Stimulated activated CD8-positive, alpha-beta memory T cell treated with anti-CD3 and anti-CD28 coated beads, Interleukin-15, amount 100 ng/mL, for 4 hours (primary cell): ENCODE measurements at places on chromosomes 2 and 18.

- DNase-seq, result peak; percentile 42
These were observed 65.8 kb downstream of the RBMS1 start for GRCh38 chr2:160427629-160428404.

DNA sequence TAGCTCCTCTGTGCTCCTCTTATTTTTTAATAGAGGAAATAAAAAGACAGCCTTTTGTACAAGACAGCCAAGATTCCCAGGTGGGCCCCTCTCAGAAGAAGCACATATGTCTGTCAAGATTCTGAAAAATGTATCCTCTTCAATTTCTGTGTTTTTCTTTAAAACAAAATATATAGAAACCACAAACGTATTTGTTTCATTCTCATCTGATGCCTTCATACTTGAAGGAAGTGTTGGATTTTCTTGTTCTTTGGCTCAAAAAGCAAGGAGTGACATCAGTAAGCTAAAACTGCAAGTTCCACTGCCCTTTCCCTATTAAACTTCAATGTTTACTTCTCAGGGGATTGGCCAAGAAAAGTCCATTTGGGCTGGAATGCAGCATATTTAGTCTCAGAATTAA lies 193.8 kb upstream of the OSR1 start:
- DNase-seq, result no peak

DNA sequence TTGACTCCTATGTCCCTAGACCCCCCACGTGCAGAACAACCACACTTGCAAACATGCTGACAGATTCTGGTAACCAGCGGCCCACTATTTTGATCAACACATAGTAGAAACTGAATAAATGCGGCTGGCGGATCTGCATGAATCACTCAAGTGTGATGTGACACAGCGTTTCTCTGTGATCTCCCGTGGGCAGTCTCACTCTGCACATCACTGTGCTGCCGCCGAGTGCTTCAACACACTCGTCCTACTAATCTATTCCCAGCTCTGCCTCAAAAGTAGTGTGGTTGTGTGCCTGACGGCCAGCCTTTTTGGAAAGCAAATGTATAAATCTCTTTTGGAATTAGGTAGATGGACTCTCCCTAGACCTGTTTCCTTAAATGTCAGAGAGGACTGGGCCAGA lies 37.3 kb upstream of the TMEM182 start:
- no peak for DNase-seq

GRCh38 chr2:230648356-230648755 lies 64.3 kb upstream of the CAB39 start:
- DNase-seq, result no peak

- no peak for DNase-seq
These were observed 15.9 kb upstream of the IGFBP2 start for GRCh38 chr2:216617159-216617815.

DNA sequence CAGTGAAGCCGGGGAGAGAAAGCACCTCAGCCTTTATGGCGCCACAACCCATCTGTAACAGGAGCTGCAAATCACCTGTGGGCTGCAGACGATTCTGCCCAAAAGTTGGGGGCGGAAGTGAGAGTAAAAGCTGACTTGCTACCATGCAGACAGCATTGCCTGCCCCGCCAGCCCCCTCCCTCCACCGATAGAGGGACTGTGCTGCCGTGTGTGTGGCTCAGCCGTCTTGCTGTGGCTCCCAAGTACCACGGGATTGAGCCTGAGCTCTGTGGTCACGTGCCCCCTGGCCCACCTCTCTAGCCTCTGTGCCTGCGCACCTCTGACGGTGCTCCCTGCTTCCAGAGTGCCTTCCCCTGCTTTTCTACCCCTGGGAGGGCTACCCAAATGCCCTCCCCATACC lies 79.6 kb downstream of the GLI2 start:
- DNase-seq, result no peak

DNA sequence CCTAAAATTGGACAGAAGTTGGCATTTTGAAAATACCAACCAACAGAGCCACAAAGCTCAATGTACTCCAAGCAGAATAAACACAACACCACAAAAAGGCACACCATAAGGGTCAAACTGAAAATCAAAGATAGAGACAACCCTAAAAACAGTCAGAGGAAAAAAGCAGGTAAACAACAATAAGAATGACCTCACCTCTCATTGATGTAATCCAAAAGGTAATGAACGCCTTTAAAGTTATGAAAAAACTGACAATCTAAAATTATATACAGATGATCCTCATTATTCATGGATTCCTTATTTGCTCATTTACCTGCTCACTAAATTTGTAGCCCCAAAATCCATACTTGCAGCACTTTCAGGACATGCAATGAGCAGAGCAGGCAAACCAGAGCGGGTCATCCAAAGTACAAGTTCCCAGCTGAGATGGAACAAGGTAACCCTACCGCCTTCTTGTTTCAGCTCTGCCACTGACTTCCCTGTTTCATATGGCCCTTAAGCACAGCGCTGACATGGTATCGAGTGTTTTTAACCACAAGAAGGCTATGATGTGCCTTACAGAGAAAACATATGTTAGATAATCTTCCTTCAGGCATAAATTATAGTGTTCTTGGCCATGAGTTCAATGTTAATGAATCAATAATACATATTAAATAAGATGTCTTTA lies 17.0 kb downstream of the RTN4 start:
- DNase-seq, result no peak

DNA sequence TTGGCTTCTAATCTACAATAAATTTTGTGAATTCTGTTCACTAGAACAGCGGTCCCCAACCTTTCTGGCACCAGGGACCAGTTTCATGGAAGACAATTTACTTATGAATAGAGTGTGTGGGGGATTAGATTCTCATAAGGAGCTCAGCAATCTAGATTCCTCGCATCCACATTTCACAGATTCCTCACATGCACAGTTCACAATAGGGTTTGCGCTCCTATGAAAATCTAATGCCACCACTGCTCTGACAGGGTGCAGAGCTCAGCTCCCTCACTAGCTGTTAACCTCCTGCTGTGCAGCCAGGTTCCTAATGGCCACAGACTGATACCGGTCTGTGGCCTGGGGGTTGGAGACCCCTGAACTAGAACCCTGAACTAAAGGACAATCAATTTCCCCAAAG lies 1568.6 kb upstream of the NXPH2 start:
- DNase-seq, result no peak
